ENCODE measurements at places on chromosomes 4 and X.

DNA sequence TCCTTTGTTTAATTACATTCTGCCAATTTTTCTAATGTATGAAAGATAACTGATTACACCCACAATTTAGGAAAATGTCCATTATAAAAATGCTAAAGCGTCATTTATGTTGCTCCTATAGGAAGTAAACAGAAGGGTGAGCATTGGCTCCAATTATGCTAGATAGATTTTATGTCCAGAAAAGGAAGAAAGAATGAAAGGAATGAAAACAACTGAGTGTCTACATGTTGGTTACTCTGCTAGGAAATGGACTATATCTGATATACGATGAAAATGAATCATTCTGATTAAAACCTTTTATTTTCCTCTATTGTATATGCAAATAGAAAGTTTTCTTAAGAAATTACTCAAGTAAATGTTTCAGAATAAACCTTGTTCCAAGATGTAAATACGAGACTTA is 1.6 kb downstream of the ENAM start:
- DNase-seq: no peak

- no peak for DNase-seq
Observed at GRCh38 chrX:12892716-12893115, 13.7 kb upstream of the TLR8 start.

- DNase-seq: no peak
Observed at GRCh38 chr4:101279377-101279871, 67.9 kb downstream of the PPP3CA start.

DNA sequence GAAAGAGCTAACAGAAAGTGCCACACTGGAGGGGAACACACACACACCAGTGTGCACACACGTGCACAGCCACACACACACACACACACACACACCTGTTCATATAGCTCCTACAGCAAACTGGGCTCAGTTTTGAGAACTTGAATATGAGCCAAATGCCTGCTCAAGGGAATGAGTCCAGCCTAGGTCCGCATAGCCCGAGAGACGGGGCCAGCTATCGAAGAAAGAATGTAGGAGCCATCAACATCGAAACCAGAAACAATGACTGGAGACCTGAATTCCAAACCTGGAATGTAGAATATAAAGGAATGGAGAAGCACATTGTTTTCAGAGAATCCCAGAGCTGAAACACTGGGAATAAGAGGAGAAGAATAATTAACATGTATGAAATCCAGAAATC is 37.6 kb upstream of the ERVMER34-1 start:
- DNase-seq: no peak

GRCh38 chr4:79949178-79949577 is 123.9 kb downstream of the ANTXR2 start:
- no peak for DNase-seq

GRCh38 chr4:4843635-4844291 is 15.7 kb upstream of the MSX1 start:
- no peak for DNase-seq

- DNase-seq: no peak
Observed at GRCh38 chrX:132791714-132792113, 166.7 kb downstream of the HS6ST2 start.

DNA sequence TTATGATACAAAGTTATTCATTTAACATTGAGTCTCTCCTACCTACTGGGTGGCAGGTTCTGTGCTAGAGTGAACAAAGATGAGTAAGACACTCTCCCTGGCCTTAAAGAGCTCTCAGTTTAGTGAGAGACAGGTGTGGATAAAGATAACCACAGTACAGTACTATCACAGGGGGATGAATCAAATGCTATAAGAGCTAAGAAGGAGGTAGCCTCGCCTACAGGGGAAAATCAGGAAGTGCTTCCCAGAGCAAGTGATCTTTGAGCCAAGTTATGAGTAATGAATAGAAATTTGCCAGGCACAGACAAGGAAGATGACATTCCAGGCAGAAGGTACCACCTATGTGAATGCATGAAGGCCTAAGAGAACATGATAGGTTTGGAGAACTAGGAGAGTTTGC is 3.4 kb upstream of the IGBP1 start:
- no peak for DNase-seq

DNA sequence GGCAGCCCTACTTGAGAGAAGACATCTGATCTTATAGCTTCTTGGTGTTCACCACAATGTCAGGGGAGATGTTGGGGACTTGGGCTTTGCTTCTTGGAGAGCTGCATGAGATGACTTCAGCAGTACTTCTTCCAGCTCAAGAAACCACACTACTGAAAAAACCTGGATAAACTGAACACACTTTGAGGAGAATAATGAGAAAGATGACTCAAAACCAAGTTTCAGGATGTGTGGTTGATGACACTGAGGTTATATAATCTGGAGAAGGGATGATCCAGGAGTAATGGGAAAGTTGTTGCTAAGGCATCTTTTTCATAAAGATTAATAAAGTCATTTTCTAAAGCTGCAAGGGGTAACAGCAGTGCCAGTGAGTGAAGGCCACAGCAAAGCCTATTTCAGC is 58.4 kb upstream of the PNPLA4 start:
- no peak for DNase-seq

- DNase-seq: no peak
Observed at GRCh38 chrX:49184294-49185281, 1.6 kb downstream of the PRICKLE3 start.

DNA sequence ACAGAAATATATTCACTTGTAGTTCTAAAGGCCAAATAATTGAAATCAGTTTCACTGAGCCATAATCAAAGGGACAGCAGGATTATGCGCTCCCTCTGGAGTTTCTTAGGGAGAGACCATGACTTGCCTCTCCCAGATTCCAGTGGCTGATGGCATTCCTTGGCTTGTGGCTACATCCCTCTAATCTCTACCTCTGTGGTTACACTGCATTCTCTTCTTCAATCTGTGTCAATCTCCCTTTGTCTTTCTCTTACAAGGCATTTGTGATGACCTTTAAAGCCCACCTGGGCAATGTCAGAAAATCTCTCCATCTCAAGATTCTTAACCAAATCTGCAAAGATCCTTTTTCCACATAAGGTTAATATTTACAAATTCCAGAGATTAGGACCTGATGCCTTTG is 260.2 kb downstream of the UNC5C start:
- no peak for DNase-seq

DNA sequence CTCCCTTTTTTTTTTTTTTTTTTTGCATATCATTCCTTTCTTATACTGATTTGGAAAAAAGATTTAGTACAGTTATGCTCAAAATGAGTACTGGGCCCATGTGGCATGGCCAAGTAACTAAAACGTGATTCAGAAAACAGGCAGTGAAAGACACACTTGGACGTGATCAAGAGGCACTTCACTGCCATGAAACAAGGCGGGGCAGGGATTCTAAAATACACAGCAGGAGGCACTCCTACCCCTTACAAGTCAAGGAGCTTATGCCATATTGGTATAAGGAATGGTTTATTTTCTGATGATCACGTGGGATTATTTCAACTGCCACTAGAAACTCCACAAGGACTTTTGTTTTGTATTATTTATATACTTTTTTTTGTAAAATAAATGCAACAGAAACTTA is 72.0 kb downstream of the CHST7 start:
- DNase-seq: no peak

GRCh38 chr4:177964693-177965168 is 522.5 kb upstream of the AGA start:
- DNase-seq: no peak

GRCh38 chr4:153639833-153640802 is 44.0 kb upstream of the TLR2 start:
- DNase-seq: no peak

GRCh38 chrX:150094996-150095395 is 156.7 kb upstream of the EOLA2 start:
- DNase-seq: no peak

DNA sequence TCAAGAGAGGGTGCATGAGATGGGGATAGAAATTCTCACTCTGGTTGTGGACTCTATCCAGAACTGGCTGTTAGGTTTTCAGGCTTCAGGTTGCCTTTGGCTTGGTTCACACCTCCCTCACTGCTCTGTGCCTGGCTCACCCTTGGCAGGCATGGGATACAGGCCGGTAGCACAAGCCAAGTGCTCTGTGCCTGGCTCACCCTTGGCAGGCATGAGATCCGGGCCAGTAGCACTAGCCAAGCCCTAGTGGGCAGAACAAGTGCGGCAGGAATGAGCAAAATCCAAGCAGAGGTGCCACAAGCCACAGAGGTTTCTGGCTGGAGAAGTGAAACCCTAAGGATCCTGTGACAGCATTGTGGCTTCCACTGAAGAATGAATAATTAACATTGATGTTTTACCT is 1642.3 kb downstream of the C4orf33 start:
- DNase-seq: no peak

DNA sequence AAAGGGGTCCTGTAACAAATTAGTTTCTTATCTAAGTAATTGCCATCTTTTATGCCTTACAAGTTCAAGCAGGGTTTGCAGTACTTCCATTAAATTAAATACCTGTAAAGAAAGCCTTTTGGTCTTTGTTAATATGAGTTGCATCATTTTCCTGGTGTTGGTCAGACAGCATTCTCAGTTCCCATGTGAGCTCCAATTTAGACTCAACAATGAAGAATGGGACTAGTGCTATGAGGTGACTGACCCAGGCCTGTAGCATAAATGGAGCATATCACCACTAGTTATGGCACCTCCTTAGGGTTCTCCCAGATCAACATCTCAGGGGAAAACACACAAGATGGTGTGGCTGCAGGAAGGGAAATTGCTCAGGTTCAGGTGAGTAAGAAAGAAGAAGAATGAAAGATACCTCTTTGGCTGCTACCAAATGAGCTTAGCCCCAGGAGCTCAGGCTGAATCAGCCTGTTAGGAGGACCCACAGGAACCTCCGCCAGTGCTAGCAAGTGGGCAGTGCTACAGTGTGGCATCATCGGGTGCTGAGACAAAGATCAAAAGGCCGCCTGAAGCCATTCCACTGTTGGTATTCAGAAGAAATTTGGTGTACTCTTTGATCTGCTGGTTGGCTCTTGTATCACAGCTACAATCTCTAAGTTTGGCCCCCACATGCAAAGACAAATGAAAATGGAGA is 1.8 kb downstream of the TTC29 start:
- no peak for DNase-seq

DNA sequence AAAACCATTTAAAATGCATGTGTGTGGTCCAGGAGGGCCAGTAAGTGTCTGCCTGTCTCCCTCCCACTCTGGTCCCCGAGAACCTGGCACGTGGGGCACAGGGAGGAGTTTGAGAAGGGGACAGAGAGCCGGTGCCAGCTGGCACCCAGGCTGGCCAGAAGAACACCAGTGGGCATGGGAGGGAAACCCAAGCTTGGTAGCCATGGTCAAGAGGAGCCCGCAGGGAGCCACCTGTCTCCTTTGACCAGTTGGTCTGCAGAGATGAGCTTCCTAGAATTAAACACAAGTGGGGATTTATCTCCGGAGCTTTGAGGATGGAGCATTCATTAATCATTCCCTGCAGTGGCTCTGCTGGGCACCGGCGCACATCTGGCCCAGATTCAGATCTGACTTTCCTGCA is 41.6 kb downstream of the HMX1 start:
- no peak for DNase-seq

DNA sequence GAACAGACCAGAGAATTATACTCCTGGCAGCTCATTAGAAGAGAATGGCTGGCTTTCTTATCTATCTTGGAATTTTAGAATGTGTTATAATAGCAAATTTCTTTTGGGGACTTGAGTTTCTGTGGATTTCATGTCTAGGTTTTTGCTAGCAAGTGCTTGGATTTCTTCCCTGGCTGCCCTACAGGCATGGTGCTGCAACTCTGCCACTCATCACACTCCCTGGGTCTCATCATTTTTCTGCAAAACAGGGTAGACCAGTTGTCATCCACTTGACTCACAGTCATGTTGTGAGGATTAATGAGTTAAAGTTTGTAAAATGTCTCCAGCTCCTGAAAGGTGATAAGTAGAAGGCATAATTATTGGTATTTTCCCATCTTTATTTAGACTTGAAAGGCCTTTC is 60.7 kb upstream of the LCORL start:
- no peak for DNase-seq

- no peak for DNase-seq
Observed at GRCh38 chrX:152928761-152929400, 31.0 kb downstream of the ZNF185 start.

- DNase-seq: no peak
Observed at GRCh38 chrX:128165884-128166408, 113.7 kb upstream of the ACTRT1 start.

DNA sequence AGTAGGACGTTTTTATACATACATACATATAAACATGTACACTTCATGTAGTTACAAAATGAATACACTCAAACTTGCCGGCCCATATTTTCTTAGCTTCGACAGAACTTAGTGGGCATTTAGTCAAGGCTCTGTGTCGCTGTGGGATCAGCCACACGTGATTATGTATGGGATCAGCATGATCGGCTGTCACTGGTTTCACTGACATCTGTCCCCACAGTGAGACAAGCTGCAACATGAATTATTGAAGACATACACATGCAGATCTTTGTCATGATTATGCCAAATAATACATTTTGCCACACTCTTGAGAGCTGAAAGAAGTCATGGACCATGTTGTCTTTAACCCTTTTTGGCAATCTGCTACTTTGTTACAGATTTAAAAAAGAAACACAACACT is 38.2 kb upstream of the NAA11 start:
- no peak for DNase-seq

GRCh38 chr4:144646523-144647094 is 653 bp downstream of the HHIP start:
- no peak for DNase-seq

DNA sequence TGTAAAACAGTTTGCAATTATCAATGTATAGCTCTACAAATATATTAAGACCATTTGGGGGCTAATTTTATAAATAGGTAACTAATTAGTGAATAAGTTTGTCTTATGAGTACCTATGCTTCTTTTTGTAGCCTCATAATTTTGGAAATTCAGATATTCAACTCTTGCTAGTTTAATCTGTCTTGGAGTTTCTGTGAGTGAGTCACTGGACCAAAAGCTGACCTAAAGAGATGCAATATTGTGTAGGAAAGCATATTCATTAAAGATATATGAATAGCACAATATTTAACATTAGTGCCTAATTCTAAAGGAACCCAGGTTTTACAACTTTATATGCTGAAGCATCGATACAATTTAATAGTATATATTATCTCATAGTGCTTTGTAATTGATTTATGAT is 161.3 kb upstream of the PCDH18 start:
- DNase-seq: no peak

GRCh38 chrX:148574237-148574973 is 74.0 kb downstream of the AFF2 start:
- DNase-seq: no peak

GRCh38 chr4:69668680-69669079 is 15.6 kb upstream of the UGT2A1 start:
- no peak for DNase-seq

DNA sequence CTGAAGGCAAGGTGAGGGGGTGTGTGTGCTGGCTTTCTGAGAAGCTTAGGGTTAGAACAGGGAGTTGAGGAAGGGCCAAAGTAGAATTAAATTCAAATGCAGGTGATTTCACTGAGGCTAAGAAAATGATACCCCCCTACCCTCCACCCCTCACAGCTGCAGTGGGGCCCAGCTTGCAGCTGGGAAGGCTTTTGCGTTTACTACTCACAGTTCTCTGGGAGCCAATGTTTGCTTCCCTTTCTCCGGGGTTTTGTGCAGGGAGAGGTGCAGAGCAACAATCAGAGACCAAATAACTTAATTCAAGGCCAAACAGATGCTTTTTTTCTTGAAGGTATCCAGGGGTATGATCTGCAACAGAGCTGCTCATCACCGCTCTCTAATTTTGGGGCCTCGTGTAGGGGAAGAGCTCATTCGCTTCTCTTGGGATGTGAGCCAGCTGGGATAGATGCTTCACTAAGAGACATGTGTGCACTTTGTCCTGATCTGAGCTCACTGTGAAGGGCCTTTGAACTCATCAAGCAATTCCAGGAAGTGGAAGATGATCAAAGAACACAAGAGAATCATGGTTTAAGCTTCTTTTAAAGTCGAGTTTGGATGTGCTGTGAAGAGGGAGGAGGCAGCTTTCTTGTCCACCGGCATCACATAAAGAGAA is 122.7 kb upstream of the C1GALT1C1 start:
- no peak for DNase-seq
